ENCODE measurements at places on chromosomes 2 and 18.

GRCh38 chr2:147182260-147182659 lies 662.6 kb upstream of the ACVR2A start:
- DNase-seq = no peak

DNA sequence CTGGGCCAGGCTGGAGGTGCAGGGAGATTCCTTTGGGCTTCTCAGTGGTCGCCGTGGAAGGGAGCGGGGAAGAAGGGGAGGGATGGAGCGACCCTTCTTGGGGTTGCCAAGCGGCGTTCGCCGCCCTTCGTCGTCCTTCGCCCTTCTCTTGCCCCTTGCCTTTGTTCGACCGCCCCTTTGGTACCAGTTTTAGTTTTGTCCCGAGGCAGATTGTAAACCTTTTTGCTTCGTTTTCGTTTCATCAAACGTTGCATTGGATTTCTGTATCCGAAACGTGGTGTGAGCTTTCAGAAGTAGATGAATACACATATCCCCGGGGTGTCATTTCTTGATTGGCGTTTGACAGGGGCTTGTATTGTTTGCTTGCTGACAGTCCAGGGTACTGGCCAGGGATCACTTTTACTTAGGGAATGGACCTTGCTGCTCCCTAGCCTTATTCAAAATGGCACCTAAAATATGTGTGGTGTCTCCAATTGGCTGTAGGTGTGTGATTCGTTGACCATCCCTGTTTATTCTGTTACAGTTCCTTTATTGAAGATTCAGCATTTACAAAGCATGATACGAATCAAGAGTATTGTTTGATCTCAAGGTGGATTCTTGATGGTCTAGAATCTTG lies 788 bp downstream of the USP14 start:
- DNase-seq = no peak

DNA sequence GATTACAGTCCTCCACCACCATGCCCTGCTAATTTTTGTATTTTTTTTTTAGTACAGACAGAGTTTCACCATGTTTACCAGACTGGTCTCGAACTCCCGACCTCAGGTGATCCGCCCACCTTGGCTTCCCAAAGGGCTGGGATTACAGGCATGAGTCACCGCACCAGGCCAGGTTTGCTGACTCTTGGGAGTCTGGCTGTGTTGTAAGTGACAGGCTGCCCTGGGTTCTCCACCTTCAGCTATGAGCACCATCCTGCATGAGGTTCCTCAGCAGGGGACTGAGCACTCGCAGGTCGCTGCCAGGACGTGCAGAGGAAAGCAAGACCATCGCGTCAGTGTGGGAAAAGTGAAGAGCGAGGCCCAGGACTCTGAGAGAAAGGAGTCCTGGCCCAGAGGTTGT lies 112.6 kb upstream of the NDUFV2 start:
- DNase-seq = no peak

DNA sequence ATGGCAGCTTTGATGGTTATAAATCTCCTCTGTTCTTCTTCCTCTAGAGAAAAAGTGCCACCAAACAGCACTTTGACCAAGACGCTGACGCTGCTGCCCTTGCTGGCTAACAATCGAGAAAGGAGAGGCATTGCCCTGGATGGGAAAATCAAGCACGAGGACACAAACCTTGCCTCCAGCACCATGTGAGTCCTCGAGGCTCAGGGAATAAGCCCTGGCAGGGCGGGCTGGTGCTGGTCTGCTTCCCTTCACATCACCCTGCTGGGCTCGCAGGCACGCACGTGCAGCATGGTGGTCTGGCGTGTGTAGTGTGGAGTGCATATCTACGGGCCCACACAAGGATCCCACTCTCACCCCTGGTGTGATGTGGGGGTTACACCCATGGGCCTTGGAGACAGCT lies 19.4 kb upstream of the DGKD start:
- no peak for DNase-seq

DNA sequence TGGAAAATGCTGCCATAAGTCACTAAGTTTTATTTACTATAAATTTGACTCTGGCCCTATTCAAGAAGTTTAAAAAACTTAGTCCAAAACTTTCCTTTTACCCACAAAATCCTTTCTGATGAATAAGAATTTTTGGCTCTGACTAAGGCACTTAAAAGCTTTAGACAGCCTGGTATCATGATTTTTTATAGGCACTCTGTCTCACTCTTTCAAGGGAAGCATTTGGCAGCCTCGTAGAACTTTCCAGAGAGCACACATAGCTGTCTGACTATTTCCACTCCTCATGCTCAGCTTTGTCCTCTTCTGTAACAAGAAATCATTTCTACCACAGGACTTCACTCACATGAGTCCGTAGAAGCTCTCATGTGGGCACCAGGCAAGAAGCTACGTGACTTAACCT lies 32.3 kb upstream of the XDH start:
- no peak for DNase-seq

DNA sequence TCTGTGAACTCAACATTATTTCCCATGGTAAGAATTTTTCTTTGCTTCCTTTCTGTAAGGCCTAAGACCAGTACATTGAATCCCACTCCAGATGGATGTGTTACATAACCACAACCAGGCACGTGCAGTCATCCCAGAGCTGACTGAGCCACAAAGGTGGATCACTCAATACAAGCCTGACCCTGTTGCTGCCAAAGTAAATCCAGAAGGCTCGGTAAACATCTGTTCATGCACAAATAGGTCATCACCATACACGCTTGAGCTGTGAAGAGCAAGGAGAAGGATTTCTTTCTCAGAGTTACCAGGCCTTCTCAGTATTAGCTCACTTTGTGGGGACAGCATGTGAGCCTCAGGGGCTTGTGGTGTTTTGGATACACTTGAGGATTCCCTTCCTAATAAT lies 791.4 kb upstream of the FANCL start:
- DNase-seq = peak; percentile 26

DNA sequence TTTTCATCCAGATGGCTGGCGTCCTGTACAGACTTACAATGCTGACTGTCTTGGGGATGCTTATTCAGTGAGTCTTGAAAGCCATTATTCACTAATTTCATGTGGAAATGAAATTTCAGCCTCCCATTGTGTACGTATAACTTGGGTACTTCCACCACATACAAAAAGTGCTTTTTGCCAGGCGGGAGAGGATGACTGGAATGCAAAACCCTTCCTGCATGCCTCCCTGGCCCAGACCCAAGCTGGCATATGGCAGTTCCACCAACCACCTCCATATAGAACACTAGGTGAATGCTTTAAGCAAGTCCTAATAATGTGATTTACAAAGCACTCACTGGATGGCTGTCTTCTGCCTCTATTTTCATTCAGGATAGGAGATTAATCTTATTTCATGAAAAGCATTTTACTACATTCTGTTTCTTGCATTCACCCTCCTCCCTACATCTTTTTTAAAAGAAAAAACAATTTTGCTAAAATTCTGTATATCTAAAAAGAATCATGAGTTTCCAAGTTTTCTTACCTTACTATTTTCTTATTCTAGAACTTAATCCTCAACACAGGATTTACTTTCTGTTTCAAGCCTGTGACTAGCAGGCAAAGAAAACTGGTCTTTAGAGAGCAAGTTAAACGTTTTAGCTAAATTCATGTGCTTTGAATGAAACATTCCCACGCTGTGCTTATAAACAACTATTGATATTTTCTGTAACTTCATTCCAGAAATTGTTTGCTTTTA lies 327.6 kb downstream of the NCKAP5 start:
- no peak for DNase-seq

DNA sequence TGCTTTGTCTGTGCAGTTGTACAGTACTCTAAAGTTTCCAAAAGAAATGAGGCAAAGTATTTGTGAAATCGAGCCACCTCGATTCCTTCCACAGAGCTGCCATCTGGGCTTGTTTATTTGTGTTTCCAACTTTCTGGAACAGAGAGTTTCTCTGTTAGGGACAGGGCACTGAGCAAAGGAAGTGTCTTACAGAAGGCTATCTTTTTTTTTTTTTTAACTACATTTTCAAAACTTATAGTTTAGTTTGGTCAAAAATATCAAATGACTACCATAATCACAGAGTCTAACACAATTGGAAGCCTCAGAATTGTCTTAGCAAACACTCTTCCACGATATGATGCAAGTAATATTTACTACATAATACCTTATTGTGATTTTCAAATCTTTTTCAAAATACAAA lies 796 bp downstream of the RFTN2 start:
- DNase-seq = no peak

GRCh38 chr2:48695991-48696390 lies 59.5 kb downstream of the LHCGR start:
- DNase-seq = no peak

Measured in NCI-H187 (cell line).